MM.1S (cell line): ENCODE measurements at places on chromosomes 16 and 17.

GRCh38 chr16:26644912-26645543 is 421.7 kb upstream of the C16orf82 start:
- no peaks in the 10 kb centered on the region for H3K36me3 ChIP-seq
- H3K4me3 ChIP-seq = no peak overlapping the region
- no peak overlapping the region for H3K27ac ChIP-seq
- no peak for DNase-seq

GRCh38 chr16:1645914-1646525 is 32.1 kb upstream of the JPT2 start:
- no peak for DNase-seq
- no peaks in the 10 kb centered on the region for H3K4me1 ChIP-seq
- H3K27ac ChIP-seq = no peak overlapping the region
- H3K27me3 ChIP-seq = no peaks in the 10 kb centered on the region
- H3K4me3 ChIP-seq = no peak overlapping the region

DNA sequence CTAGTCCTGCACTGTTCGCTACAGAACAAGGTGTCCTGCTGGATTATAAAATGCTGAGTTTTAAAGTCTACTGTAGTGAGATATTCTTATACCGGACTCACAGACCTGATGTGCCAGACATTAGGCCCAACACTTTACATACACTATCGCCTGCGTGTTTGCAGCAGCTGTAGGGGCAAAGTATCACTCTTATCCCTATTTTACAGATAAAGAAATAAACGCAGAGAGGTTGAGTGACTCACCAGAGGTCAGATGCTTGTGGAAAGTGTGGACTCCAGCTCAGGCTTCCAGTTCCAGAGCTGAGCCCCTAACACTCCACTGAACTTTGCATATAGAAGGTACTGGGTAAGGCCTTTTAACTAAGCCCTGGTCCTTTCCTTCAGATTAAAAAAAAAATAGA is 47.4 kb downstream of the PLXDC1 start:
- no peaks in the 10 kb centered on the region for H3K36me3 ChIP-seq
- H3K27me3 ChIP-seq = peaks cover 10% of the 10 kb centered on the region
- no peak overlapping the region for H3K4me3 ChIP-seq
- H3K27ac ChIP-seq = no peak overlapping the region
- H3K4me1 ChIP-seq = no peaks in the 10 kb centered on the region

GRCh38 chr17:22512506-22512905 is 820.2 kb downstream of the KCNJ18 start:
- no peaks in the 10 kb centered on the region for H3K4me1 ChIP-seq
- H3K36me3 ChIP-seq = no peaks in the 10 kb centered on the region
- no peak overlapping the region for H3K4me3 ChIP-seq
- no peak overlapping the region for H3K27ac ChIP-seq
- no peaks in the 10 kb centered on the region for H3K27me3 ChIP-seq

GRCh38 chr16:85448557-85449190 is 164.4 kb upstream of the GSE1 start:
- DNase-seq = peak; percentile 74
- peaks cover 20% of the 10 kb centered on the region for H3K4me1 ChIP-seq
- no peak overlapping the region for H3K4me3 ChIP-seq
- peak overlapping the region; percentile 59; the same call in 1 of the 2 replicates for H3K27ac ChIP-seq

DNA sequence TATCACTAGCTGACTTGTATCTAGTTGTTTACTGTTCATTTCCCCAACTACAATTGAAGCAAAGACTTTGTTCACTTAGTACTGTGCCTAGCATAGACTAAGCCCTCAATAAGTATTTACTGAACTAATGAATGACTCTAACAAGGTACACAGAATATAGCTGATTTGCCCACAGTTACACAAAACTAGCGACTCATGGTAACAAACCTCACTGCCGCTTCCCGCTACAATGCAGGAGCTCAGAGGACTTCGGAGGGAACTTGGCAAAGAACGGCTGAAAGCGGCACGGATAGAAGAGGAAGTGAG is 524 bp downstream of the EFTUD2 start:
- H3K36me3 ChIP-seq = no peaks in the 10 kb centered on the region
- H3K4me3 ChIP-seq = peak overlapping the region; percentile 93
- H3K4me1 ChIP-seq = no peaks in the 10 kb centered on the region
- peaks cover 37% of the 10 kb centered on the region for H3K27me3 ChIP-seq
- H3K27ac ChIP-seq = peak overlapping the region; percentile 80

GRCh38 chr16:57859331-57859730 is 57.0 kb upstream of the KIFC3 start:
- no peaks in the 10 kb centered on the region for H3K27me3 ChIP-seq
- peaks cover 4% of the 10 kb centered on the region; the same call in 1 of the 2 replicates for H3K4me1 ChIP-seq
- DNase-seq = no peak
- no peak overlapping the region for H3K4me3 ChIP-seq
- H3K36me3 ChIP-seq = no peaks in the 10 kb centered on the region
